ENCODE measurements at places on chromosomes 2 and 18. TPM values are rescaled to one million over a fixed set of nuclear protein-coding genes. Genes with fewer than 3 reads are reported as not detected.

- H3K27me3 ChIP-seq = no peaks in the 10 kb centered on the region
- no peak for DNase-seq
- no peaks in the 10 kb centered on the region for H3K36me3 ChIP-seq
- H3K27ac ChIP-seq = no peak overlapping the region
These were observed 735.0 kb upstream of the POU3F3 start for GRCh38 chr2:104118889-104119288.

DNA sequence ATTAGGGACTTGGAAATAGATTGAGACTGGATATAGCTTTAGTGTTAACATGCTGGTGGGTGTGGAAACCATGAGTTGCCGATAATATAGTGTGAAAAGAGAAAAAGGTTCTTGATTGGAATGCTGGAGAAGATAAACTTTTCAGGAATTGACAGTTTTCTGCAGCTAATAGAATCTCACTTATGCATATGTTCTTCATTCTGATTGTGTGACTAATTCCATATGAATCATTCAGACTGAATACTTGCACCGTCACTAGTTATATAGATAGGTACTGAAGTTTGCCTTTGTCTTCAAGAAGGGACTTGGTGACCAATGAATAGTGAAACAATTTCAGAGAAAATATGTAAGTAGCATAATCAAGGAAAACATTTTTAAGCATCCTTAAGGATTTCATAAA is 225.7 kb upstream of the FOSL2 start:
- no peaks in the 10 kb centered on the region for H3K36me3 ChIP-seq
- no peak overlapping the region for H3K27ac ChIP-seq
- peaks cover 12% of the 10 kb centered on the region for H3K4me1 ChIP-seq
- no peaks in the 10 kb centered on the region for H3K27me3 ChIP-seq
- no peak for DNase-seq

DNA sequence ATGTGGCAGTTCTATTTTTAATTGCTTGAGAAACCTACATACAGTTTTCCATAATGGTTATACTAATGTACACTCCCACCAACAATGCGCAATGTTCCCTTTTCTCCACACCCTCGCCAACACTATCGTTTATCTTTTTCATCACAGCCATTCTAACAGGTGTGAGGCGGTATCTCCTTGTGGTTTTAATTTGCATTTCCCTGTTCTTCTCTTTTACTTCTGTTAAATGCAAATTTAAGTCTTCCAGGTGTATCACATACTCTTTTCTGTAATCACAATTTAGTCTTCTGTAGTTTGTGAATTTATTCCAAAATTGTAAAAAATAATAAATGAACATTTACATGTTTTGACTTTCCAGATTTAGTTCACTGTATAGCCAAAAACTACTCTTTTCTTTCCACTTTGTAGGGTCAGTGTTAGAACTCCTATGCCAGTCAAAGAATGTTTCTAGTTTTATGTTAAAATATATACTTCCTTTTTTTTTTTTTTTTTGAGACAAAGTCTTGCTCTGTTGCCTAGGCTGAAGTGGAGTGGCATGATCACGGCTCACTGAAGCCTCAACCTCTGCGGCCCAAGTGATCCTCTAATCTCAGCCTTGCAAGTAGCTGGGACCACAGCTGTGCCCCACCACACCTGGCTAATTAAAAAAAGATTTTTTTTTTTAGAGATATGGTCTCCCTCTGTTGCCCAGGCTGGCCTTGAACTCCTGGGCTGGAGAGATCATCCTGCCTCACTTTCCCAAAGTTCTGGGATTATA is 15.4 kb upstream of the ACYP2 start:
- H3K27ac ChIP-seq = no peak overlapping the region
- no peaks in the 10 kb centered on the region for H3K27me3 ChIP-seq
- no peak for DNase-seq
- H3K36me3 ChIP-seq = no peaks in the 10 kb centered on the region
- H3K4me3 ChIP-seq = no peak overlapping the region
- H3K4me1 ChIP-seq = peaks cover 6% of the 10 kb centered on the region

GRCh38 chr2:206435742-206436141 is 7.6 kb upstream of the ADAM23 start:
- no peak for DNase-seq
- no peaks in the 10 kb centered on the region for H3K36me3 ChIP-seq

GRCh38 chr2:98040331-98040939 is 44.7 kb upstream of the TMEM131 start:
- H3K27ac ChIP-seq = no peak overlapping the region
- H3K4me1 ChIP-seq = no peaks in the 10 kb centered on the region
- DNase-seq = no peak
- no peaks in the 10 kb centered on the region for H3K27me3 ChIP-seq
- no peak overlapping the region for H3K4me3 ChIP-seq
- H3K36me3 ChIP-seq = no peaks in the 10 kb centered on the region

TRPM8 gene
- not detected for total RNA-seq

ADGRF3 gene
- 0.17 TPM for total RNA-seq

YES1 gene
- 56.0 TPM for total RNA-seq

MREG gene
- 16.8 TPM for total RNA-seq
